ENCODE measurements at places on chromosomes 5 and 9.

DNA sequence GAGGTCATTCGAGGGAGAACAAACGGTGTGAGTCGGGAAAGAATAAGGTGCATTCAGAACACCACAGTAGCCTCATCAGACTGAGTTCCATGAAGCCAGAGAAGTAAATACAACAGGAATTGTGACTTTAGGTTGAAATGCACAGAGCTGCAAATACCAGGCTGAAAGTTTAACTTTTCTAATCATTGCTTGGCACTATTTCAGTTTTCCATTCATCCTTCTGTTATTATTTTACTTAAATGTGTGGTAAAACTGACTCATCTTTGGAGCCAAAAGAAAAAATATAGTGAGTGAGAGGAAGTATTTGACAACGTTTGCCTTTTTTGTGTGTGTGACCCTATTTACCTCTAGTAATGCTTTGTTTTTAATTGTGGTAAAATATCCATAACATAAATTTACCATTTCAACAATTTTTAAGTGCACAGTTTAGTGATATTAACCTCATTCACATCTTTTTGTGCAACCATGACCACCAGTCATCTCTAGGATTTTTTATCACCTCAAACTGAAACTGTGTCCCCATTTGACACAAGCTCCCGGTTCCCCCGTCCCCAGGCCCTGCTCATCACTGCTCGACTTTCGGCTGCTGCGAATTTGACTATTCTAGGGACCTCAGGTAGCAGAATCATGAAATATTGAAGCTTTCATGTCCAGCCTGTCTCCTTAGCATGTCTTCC, 166.8 kb downstream of the HSD17B3 start:
- no peak for DNase-seq

DNA sequence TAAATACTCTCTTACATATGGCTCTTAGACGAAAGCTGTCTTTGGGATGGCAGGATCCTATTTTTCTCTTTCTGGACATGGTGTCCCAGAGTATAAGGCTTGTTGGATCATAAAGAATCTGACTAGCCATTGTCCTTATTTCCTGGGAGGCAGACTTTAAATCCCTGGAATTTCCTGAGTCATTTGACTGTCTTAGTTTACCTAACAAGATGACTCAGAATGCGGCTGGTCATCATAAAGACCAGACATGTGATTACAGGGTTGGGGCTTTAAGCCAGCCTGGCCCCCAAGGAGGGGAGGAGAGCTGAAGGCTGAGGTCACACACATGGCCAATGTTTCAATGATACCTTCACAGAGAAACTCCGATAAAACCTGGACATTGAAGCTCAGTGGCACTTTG, 37.2 kb downstream of the FAM240B start:
- DNase-seq = no peak

- no peak for DNase-seq
Measured at GRCh38 chr9:129875687-129876395, 40.6 kb downstream of the USP20 start.

GRCh38 chr9:20331095-20331685, 291.1 kb downstream of the MLLT3 start:
- DNase-seq = no peak

- no peak for DNase-seq
Measured at GRCh38 chr5:167530548-167530947, 760.9 kb upstream of the WWC1 start.

GRCh38 chr5:156755421-156756087, 94.5 kb upstream of the PPP1R2B start:
- no peak for DNase-seq

- DNase-seq = no peak
Measured at GRCh38 chr9:69559126-69559525, 113.0 kb downstream of the APBA1 start.

DNA sequence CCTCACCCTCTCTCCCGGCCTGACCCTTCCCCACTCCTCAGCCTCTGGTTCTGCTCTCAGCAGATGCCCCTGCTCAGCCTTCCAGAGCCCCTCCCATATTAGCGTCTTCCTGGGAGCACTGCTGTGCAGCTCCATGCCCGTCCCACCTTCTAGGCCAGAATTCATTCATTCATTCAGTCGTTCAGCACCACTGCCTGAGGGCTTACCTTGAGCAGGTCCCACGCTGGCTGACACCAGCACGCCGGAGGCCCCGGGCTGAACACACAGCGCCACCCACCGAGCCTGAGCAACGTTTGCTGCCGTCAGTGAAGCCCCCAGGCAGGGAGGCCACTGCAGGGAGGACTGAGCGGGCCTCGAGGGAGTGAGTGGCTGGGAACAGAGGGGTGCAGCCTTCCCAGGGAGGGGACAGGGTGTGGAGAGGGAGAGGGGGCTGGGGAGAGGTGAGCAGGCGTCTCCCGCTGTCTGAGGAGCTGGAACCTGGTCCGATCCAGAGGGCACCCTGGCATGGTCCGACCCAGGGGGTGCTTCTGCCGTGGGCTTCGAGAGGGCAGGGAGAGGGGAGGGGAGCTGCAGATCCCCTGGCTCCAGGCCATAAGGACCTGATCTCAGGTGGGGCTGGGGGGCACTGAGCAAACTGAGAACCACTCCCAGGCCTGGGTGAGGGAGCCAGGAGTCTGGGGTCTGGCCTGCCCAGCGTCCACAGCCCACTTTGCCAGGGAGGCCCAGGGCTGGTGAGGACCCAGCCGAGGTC, 98.8 kb upstream of the RAPGEF1 start:
- no peak for DNase-seq

DNA sequence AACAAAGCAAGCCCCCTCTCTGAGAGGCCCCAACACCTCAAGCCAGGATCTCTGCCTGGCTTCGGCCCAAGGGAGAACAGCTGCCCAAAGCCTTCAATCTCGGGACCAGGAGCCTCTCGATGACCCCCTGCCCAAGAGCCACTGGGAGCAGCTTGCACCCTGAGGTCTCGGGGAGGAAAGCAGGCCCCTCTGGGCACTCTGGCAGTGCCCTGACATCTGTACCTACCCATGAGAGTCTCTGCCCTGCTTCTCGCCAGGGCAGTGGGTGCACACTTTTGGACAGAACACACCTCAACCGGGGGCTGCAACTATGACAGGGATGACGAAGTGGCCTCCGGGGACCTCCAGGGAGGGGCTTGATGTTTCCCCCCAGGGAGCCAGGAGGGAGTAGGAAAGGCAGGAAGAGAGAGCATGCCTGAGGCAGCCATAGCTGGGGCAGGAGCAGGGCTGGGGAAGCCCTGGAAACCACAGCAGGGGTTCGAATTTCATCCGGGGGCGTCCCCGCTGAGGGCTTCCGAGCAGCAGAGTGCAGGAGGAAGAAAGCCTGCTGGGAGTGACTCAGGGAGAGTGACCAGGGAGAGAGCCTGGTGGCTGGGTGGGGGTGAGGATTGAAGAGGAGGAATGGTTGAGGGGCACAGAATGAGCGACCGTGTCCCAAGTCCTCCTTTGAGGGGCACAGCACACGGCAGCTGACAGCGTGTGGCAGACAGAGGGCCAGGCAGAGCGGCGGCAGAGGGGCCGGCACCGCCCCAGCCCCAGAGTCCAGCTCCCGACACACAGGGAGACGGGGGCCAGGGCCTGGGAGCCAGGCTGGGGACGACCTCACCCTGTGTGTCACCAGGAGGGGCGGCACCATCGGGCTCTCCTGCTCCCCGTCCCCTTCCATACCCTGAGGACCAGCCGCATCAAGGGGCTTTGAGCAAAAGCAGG, 1.8 kb downstream of the LPCAT1 start:
- no peak for DNase-seq

DNA sequence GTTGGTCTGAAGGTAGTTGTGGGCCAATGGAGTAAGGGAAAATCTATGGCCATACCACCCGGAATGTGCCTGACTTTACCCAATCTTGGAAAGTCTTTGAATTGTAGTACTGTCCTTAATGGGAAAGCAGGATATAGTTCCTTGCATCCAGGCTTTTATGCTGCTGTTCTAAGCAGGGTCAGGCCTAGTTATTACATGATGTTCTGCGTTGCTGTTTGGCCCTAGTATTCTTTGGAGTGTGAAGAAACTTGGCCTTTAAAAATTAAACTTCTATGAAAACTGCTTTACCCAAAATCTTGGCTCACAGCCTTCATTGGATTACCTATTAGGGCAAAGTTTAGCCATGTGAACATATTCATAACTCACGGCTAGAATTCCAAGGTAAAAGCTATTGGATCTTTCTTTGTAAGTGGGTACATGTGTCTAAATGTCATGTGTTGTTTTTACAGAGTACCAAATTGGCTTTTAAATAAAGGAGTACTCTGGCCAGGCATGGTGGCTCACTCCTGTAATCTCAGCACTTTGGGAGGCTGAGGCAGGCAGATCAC, 211.1 kb downstream of the DTWD2 start:
- DNase-seq = no peak

DNA sequence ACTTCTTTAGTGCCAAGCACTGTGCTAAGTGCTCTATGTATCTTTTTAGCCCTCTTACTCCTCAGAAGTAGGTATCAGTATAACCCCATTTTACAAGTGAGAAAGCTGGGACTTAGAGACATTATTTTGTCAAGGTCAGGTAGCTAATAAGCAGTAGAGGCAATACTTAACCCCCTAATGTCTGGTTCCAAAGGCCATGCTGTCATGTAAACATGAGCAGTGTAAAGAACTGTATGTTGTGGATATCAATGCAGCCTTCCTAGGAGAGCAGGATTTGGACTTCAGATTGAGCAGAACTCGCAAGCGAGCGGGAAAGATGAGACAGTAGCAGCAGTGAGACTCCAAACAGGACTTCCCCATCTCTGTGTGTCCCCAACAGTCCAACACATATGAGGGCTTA, 3.6 kb upstream of the SHROOM1 start:
- no peak for DNase-seq

DNA sequence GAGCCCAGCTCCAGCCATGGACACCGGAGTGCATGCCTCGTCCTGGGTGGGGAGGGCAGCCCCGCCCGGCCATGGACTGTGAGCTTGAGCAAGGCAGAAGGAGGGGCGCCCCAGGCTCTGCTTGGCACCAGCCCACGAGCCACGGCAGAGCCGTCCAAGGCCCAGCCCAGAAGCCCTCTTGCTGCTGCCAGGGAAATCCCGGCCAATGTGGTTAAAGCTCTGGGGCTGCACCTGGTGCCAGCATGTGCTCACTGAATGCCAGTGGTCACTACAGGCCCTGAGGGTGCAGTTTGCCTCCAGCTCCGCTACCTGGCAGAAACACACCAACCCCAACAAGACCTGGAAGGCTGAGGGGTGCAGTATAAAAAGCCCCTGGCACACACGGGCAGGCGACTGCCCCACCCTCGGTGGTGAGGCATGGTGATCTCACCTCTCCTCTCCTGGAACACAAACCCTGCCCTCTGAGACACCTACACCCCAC, 11.8 kb downstream of the BRD3 start:
- DNase-seq = no peak

GRCh38 chr5:58466939-58467338, 7.1 kb upstream of the PLK2 start:
- no peak for DNase-seq

GRCh38 chr5:111013011-111013410, 58.5 kb upstream of the TSLP start:
- no peak for DNase-seq

DNA sequence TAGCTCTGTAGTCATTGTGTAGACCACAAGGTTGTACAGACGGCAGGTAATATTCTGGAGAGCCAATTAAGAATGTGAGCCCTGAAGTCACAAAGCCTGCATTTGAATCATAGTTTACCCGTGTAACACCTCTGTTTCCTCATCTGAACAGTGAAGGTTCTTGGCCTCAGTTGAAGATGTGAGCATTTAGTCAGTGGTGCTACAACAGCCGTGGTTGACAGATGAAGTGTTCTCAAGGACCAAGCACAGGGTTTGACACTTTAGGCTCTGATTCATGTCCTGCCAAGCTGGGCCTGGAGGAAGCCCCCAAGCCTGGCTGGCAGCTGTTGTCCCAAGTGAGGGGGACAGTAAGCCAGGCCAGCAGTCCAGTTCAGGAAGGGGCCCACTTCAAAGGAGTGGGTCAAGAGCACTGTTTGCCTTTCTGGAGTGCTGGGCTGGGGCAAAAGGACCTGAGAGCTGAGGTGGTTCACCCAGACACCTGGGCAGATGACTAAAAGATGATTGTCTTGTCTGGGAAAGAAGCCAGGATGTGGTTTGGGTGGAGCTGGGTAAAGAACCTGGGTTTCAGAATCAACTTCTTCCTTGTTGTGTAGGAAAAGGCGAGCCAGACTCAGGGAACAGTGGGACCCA, 20.7 kb downstream of the FAXDC2 start:
- DNase-seq = no peak

GRCh38 chr5:14351086-14351661, 208.0 kb downstream of the TRIO start:
- DNase-seq = no peak

- no peak for DNase-seq
Measured at GRCh38 chr5:146103594-146103993, 1.8 kb downstream of the PLAC8L1 start.

DNA sequence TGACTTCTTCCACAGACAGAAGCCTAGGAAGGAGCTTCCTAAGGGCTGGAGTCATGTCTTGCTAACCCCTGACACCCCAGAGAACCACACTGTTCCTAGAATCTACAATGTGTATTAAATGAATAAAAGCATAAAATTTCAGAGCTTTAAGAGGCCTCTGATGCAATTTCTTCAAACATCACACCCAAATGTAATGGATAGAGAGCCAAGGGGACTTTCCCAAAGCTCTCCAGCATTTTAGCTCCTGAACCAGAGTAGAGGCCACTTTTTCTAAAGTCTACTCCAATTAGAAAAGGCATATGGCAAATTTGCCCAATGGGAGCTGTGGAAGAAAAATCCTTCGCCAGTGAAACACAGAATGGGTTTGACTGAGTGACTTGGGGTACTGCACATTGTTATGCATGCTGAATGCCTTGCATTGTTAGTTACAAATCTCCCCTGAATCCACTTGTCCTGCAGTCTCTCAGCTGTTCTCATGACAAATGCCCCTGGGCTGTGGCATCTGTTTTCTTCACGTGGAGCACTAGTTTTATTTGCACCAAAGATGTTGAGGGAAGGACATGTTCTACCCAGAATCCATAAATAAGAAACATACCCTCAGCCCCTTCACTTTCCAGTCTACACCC, 334.0 kb downstream of the ASTN2 start:
- no peak for DNase-seq

- DNase-seq = no peak
Measured at GRCh38 chr9:119722384-119722783, 353.1 kb upstream of the BRINP1 start.

DNA sequence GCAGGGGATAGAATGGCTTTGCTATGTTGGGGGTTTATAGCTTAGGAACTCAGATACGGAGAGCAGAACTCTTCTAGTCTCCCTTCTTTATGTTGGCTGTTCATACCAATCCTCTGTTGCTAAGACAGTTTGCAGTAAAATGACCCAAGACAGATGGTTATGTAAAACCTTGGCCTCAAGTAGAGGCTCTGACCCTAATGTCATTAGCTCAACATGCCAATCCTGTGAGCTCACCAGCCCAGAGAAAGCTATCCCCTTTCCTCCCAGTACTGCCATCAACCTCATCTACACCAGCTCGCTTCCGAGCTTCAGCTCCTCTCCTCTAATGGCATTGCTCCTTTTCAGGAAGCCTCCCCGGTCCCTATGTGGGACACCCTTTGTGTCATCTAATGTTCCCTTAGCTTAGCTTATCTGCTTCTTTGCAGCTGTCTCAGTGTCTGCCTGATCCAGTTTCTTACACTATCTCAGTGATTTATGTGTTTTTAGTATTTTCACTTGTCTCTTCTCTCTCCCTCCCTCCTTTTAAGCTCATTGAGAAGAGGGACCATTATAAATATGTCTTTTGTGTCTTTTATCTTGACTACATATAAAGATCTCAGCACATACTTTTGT, 281.3 kb upstream of the CLINT1 start:
- no peak for DNase-seq
